ENCODE measurements at places on chromosomes 6 and 20.

- no peak for DNase-seq
These were observed 69.5 kb downstream of the ZFAND3 start for GRCh38 chr6:37889051-37889450.

- DNase-seq, result no peak
These were observed 61.6 kb upstream of the SNX9 start for GRCh38 chr6:157761331-157761921.

GRCh38 chr20:9179193-9179802, 110.4 kb downstream of the PLCB4 start:
- no peak for DNase-seq

DNA sequence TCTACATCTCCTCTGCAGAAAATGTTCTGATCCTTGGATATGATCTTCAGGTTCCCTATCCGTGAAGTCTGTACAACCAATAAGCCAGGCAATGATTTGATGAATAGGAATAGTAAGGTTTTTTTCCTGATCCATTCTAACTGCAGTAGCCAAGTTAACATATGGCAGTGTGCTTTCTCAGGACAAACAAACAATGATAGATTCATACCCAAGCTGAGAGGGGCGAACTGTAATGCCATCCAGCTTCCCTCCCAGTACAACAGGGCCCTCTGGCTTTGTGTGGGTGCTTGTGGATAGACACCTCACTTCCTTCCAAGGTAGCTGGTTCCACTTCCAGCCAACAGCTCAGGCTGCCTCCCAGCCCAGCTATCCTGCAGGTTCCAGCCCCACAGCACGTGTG, 359.2 kb downstream of the CDH26 start:
- DNase-seq, result no peak

- no peak for DNase-seq
These were observed 15.5 kb upstream of the RBM38 start for GRCh38 chr20:57375652-57376230.

GRCh38 chr6:168384045-168385036, 56.6 kb upstream of the SMOC2 start:
- DNase-seq, result no peak

GRCh38 chr6:41028561-41029412, 10.2 kb downstream of the UNC5CL start:
- no peak for DNase-seq

- no peak for DNase-seq
These were observed 416.8 kb upstream of the SPTLC3 start for GRCh38 chr20:12591949-12592470.

DNA sequence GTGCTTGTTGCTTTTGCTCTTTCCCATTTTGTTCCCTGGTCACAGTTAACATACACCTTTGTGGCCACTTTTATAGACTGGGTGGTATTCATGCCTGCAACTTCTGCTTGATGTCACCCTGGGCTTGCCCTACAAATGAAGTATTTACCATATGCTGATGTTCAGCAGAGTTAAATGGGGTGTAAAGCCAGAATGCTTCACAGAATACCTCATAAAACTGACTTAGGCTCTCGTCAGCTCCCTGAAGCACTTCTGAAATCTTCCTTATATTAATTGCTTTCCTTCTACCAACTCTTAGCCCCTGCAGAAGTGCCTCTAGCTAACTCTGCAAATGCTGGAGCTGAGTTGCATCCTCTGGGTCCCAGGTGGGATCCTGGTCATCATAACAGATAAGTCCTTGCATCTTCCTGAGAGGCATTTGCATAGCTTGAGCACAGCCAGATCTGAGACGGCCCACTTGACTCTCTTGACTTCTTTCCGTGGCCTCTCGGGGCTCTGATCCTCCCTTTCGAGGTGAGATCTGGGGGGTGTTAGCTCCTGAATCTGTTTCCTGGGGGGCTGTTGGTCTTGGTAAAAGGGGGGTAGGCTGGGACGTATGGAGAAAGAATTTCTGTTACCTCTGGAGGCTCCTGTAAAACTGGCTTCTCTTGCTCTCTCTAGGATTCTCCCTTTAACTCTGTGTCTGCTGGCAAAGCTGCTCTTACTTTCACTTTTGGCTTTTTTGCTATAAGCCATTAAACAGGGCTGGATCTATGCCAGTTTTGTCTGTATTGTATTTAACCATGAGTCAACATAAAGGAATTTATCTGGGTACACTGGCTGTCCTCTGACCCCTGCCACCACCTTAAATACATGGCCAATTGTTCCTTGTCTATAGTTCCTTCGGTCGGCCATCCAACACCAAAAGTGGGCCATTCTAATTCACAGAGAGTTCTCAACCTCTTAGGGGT, 223.0 kb upstream of the SYNCRIP start:
- DNase-seq, result no peak

DNA sequence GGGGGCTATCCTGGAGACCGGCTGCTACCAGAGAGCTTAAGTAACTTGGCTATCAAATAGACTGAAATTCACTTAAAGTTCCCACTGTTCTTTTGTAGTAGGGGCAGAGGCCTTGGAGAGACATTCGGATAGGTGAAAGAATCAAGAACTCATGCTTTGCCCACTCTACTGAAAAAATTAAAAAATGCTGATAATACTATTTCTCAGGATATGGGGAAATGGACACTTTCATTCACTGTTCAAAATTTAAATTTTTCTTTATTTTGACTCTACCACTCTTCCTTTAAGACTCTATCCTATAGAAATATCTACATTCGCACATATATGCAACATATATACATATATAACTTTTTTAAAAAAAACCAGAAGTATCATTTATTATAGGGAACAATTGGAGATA, 117.8 kb upstream of the CHD6 start:
- DNase-seq, result no peak

DNA sequence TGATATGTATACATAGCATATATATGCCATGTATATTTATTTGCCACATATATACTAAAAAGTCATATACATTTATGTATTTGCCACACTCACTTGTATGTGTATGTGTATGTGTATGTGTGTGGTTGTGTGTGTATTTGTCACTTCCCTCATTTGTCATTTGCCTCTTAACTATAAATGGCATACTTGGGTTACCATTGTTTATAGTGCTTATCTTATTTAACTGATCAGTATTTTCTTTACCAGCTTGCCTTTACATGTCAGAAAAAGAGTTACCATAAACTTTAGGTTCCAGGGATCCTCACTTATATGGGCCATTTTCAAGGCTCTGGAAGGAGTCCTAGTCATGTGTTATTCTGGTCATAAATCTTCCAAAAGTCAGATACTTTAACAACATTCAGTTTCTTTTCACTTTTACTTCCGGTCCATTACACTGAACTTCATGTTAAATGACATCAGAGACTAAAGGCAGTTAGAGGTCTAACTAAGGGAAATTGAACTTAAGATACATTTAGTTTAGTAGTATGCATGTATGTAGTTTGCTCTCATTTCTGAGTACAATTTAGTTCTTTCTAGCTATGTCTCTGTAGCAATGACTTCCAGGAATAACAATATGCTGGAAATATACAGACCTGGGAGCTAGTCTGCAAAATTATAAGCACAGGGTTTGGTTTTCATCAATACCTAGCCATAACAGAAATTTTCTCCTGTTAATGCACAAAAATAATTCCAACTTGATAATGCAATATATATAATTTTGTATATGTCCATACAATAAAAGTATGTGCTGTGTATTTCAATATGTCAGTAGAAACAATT, 33.7 kb upstream of the HIVEP1 start:
- DNase-seq, result no peak

- no peak for DNase-seq
These were observed 135.5 kb downstream of the ZDHHC14 start for GRCh38 chr6:157516319-157517026.

- DNase-seq, result no peak
These were observed 331.8 kb downstream of the PRL start for GRCh38 chr6:21965016-21965415.

Measured in globus pallidus (tissue), 1 donor.